ENCODE measurements at places on chromosomes 5 and 9. TPM values are rescaled to one million over a fixed set of nuclear protein-coding genes. Genes with fewer than 3 reads are reported as not detected.

The SLC34A3 gene
- total RNA-seq: 0.33 TPM

GRCh38 chr5:115309751-115310370 is 13.4 kb upstream of the CCDC112 start:
- H3K4me1 ChIP-seq: no peaks in the 10 kb centered on the region
- H3K27me3 ChIP-seq: no peaks in the 10 kb centered on the region
- H3K4me3 ChIP-seq: no peak overlapping the region
- no peak overlapping the region for H3K27ac ChIP-seq
- no peak for DNase-seq

DNA sequence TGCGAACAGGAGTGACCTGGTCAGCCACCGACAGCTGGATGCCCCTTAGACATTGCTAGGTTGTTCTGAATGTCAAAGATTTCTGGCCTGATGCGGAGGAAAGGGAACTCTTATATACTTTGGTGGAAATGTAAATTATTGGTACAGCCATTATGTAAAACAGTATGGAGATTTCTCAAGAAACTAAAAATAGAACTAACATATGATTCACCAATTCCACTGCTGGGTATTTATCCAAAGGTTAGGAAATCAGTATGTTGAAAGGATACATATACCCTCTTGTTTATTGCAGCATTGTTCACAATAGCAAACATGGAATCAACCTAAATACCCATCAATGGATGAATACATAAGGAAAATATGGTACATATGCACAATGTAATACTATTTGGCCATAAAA is 31.8 kb downstream of the DMRT3 start:
- no peaks in the 10 kb centered on the region for H3K36me3 ChIP-seq

DNA sequence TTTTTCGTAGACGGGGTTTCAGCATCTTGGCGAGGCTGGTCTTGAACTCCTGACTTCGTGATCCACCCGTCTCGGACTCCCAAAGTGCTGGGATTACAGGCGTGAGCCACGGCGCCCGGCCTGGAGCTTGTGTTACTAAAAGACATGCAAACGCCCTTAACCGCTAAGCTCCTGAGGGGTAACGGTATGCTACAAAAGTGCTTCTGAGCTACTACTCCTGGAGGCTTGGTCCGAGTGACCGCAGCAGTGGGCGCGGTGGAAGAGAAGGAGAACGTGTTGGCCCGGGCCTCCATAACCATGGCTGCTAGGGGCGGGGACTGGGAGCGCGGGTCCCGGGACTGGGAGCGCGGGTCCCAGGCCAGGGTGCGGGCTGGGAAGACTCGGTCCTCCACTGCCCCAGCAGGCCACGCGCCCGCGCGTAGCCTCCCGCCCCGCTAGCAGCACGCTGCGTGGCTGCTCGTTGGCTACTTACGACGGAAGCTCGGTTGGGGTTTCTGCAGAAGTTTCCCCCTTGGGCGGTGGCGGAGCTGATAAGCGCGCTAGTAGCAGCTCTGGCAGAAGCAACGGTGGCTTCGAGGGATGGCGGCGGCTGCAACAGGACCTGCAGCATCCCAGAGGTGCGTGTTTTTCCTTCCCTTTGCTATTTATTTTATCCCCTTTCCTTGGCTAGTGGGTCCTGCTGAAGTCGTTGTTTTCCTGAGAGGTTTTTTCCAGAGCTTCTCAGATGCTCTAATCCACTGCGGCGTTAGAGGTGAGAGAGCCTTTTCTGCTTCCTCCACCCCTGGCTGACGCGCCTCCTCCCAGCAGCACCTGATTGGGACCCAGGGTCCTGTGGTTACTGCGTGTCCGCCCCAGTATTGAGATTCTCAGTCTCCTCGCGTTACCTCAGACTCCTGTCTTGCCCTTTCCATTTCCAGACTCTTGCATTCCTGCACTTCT is 69.2 kb upstream of the CCDC180 start:
- peak overlapping the region; percentile 39 for H3K4me3 ChIP-seq
- DNase-seq: peak; percentile 90
- H3K36me3 ChIP-seq: no peaks in the 10 kb centered on the region

DNA sequence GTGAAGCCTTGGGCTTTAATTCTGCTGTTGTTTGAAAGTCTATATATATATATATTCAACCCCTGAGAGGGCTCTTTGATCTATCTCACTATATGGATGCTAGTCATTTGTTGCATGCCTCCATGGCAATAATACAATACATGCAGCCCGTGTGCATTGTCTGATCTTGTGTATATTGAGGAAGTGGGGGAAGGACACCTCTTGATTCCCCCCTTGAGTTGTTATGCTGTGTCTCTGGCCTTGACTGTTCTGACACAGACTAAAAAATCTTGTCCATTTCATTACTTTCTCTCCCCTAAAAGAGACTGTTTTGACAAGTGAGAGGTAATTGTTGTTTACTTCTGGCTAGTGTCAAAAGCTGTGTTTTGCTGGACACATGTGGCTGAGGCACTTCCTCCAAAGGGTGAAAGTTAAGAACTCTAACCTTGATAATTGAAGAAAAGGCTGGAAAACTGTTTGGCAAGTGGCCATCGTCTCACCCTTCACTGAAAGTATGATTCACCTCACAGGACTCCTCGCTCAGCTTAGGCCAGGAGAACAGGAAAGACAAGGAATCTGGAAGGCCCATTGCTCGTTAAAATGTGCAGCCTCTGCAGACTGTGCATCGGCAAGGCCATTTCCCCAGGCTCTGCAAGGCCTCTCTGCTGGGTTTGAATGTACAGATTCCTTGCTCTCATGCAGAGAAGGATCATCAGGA is 304.0 kb downstream of the PRELID2 start:
- H3K4me3 ChIP-seq: no peak overlapping the region
- H3K36me3 ChIP-seq: no peaks in the 10 kb centered on the region
- DNase-seq: peak; percentile 41
- no peaks in the 10 kb centered on the region for H3K27me3 ChIP-seq
- no peak overlapping the region for H3K27ac ChIP-seq
- H3K4me1 ChIP-seq: peaks cover 6% of the 10 kb centered on the region

The COL5A1 gene
- 16.5 TPM for total RNA-seq

DNA sequence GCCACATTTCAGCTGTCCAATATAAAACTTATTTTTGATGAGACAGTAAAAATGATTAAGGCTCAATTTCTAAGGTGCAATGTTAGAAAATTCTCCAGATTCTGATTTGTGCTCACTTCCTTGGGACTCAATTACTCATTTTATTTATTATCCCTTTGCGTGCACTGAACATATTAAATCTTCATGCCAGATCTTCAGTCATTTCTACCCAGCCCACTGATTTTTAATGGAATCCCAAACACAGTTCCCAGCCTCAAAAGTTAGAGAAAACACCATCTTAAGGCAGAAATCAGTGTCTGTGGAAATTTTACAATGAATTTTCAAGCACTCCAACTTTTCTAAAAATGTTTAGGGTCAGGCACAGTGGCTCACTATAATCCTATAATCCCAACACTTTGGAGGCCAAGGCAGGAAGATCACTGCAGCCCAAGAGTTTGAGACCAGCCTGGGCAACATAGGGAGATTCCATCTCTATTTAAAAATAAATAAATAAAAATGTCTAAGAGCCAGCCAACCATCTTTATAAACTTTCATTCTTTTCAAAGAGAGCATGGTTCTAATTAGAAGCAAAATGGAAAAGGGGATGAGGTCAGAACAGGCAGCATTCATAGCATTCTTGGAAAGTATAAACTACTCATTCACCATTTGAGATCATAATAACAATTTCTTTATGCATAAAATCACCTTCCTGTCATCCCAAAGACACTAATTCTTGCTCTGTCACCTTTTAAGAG is 53.7 kb downstream of the TLE1 start:
- H3K27me3 ChIP-seq: no peaks in the 10 kb centered on the region
- H3K4me3 ChIP-seq: no peak overlapping the region
- H3K27ac ChIP-seq: no peak overlapping the region
- H3K36me3 ChIP-seq: no peaks in the 10 kb centered on the region
- H3K4me1 ChIP-seq: peaks cover 22% of the 10 kb centered on the region
- no peak for DNase-seq

Measured in thyroid gland (tissue), 4 donors.